ENCODE measurements at places on chromosomes 5 and 9.
A peak's percentile ranks its signal among the peaks of the same experiment; 100 is the strongest.

DNA sequence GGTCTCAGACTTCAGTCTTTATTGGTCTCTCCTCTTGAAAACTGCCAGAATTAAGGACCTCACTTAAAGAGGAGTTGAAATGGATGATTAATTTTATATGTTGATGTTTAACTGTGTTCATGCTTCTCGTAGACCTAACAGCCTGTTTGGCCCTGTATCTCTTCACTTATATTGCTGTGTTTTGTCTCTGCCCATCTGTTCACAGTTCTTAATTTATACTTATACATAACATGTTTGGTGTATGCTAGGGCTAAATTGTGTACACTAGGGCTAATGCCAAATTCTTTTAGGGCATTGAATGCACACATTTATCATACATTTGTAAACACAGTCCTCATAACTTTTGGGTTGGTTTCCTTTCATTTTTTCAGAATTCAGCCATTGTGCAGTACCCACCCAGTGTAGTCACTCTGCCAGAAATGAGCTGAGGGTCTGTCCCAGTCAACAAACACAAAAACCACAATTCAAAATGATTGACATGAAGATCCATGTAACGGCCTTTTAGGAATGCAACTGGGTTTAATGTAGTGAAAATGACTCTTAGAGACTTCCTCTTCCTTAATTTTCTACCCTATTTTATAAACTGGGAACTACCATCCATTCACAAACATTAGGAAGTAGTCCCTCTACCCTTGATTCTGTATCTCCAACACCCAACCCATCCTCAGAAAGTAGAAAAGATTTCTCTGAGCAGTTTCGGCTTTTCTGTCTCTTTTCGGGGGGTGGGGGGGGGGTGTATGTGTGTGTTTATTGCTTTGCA, 668.8 kb upstream of the KLF4 start:
- DNase-seq, result no peak

DNA sequence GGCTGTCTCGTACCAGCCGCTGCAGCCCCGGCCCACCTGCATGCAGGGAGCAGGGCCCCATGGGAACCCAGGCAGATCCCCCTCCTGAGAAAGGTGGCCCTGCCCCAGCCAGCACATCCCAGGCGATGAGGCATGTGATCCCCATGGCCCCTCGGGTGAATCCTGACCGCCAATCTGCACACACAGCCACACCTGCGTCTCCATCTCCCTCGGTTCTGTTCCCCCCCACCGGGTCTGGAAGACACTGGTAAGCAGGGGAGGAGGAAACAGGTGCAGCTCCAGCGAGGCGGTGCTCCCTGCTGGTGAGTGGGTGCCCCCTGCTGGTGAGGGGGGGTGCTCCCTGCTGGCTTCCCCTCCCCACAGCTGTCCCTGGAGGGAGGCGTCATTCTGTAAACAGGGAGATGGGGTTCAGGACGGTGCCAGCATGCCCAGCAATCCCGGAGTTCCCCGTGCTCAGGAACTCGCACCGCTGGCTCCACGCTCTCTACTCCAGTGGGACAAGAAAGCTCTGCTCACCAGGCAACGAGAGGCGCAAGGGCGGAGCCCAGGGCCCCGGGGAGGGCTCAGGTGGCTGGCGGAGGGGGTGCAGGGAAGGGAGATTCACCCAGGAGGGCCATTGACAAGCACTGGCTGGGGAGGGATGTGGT, 28.4 kb upstream of the SLC12A7 start:
- DNase-seq, result no peak

GRCh38 chr9:103082494-103082893, 87.4 kb downstream of the CYLC2 start:
- DNase-seq, result no peak

- no peak for DNase-seq
Observed at GRCh38 chr5:169460896-169461295, 122.7 kb upstream of the SPDL1 start.

- no peak for DNase-seq
Observed at GRCh38 chr5:56963246-56963645, 11.3 kb upstream of the MIER3 start.

GRCh38 chr5:150655221-150655620, 5.8 kb upstream of the MYOZ3 start:
- DNase-seq, result no peak

- no peak for DNase-seq
Observed at GRCh38 chr5:133370036-133370831, 242.1 kb downstream of the FSTL4 start.

DNA sequence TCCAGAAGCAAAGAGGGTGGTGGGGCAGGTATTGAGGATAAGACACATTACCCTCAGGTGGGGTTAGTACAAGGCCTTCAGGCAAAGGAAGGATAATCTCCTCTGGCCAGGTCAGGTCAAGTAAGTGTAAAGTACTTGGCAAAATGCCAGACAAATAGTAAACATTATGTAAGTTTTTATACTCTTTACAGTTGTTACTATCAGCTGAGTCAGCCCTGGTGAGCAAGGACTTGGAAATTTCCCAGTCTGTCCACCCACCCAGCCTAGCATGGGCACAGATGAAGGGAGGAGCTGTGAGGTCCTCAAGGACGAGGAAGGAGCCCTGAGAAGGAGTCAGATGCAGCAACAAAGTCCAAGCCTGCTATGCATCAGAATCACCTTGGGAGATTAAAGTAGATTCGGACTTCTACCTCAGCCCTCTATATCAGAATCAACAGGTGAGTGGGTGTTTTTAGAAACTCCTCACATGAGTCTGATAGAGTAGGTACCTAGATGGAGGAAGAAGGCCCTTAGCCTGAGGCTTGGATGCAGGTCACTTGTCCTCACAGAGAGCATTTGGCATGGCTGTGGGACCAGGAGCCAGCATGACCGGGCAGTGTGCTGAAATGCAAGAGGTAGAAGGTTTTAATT, 50.2 kb upstream of the BARX1 start:
- DNase-seq, result no peak

DNA sequence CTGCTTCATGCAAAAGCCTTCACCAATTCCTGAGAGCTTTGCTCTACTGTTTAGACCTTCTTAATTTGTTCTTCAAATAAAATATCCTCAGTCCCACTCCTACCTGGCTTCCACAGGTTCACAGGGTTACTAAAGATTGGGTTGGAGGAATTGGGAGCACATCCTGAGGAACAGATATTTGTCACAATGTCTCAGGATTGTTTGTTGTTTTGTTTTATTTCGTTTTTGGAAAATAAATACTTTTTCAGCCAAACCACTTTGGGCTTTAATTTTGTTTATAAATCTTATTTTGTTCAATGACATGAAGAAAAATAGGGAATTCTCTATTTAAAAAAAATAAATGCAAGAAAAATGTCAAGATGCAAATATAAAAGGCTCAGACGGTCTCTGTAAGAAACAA, 249.0 kb downstream of the MEF2C start:
- DNase-seq, result no peak

- no peak for DNase-seq
Observed at GRCh38 chr5:56246769-56247168, 13.6 kb upstream of the ANKRD55 start.

- no peak for DNase-seq
Observed at GRCh38 chr5:180138976-180139730, 67.6 kb upstream of the RNF130 start.

DNA sequence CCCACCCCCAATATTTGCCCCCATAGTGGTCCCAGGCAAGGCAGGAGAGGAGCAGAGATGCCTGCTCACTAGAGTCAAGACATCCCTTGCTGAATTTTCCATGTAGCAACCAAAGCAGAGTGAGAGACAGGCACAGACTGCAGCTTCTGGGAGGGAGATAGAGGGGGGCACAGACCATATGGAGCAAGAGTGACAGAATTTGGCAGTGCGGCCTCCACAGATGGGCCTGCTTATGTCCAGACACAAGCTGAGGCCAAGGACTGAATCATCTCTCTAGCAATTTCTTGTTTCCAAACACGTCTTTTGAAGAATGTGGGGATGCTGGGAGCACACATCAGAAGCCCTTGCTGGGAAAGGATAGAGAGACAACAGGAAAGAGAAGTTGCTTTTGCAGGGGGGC, 53.0 kb upstream of the ALDH1B1 start:
- no peak for DNase-seq

- no peak for DNase-seq
Observed at GRCh38 chr9:4242239-4242638, 57.6 kb downstream of the GLIS3 start.

- no peak for DNase-seq
Observed at GRCh38 chr5:53200306-53200705, 90.7 kb upstream of the MOCS2 start.

GRCh38 chr9:114033397-114034103, 44.5 kb downstream of the AMBP start:
- DNase-seq, result peak; percentile 4

DNA sequence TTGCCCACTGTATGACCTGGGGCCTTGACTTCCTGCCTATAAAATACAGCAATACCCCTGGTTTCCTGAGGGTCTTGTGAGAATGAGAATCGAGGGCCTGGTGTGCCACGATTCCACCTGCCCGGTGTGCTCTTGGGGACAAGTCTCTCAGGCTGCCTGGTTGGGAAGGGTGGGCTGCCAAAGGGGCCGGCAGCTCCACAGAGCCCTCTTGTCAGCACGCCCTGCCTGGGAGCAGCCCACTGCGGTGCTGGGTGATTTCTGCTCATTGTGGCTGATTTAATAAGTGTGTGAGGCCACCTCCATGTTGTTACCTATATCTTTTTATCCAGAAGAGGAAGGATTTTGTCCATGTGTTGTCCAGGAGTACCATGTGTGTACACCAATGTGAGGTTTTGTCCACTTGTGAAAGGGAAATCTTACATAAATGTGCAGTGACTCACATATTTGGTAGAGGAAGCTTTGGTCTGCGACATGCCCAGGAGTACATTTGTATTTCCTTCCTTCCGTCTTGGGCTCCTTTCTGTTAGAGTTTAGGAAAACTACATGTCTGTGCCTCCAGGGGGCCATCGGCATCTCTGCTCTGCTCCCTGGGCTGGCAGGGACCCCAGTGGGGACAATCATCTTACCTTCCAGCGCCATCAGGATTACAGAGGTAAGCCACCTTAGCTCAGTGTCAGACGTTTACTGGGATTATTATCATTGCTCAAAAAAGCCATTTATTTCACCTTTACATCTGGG, 108.6 kb downstream of the PHF2 start:
- no peak for DNase-seq

GRCh38 chr5:6235726-6236125, 142.6 kb downstream of the MED10 start:
- no peak for DNase-seq

All from SJSA1 (cell line).